ENCODE measurements at places on chromosomes 5 and 9.

DNA sequence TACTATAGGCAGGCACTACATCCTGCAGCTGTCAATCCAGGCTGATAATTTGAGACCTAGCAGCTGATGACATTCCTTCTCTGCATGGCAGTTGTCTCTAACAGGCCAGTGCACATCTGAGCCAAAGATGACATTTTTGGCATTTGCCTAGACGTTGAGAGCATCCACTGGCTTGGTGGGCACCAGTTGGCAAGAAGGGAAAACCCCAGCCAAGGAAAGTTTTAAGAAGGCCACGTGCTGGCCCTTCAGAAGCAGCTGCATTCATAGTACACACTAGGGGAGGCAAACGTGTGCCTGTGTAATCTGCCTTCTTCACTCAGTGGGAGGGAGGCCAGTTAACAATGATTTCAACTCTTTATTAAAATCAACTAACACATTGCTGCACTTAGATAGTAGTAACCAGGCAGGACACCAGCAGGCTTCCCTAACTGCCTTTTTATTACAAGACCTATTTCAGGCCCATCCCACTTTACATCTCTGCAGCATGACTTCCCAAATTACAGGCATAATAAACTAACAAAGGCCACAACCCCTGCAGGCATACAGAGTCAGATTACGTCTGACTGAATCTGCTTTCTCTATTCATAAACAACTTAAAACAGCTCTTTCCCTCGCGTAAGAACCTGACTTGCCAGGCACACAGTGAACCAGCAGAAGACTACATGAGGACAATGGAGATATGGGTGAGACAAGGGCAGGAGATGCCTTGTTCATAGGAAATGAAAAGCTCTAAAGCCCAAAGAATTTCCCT lies 576.3 kb downstream of the PDE4D start:
- no peak for DNase-seq

GRCh38 chr5:110855961-110856360 lies 117.2 kb downstream of the SLC25A46 start:
- no peak for DNase-seq

DNA sequence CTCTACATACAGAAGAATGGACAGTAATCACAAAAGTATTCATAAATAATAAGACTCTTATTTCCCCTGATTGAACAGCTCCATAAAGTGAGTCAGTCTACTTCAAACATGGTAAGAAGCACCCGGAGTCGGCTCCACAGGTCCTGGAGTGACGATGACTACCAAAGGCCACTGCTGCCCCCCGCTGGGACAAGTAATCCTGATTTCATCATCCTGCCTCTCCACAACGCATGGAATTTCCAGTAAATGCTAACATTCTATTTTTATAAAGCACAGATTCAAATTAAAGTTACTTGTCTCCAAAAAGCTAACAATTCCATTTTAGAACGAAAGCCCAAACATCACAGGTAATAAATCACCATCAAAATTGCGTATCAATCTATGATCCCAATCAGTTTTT lies 16.2 kb downstream of the ATPSCKMT start:
- peak; percentile 95 for DNase-seq

DNA sequence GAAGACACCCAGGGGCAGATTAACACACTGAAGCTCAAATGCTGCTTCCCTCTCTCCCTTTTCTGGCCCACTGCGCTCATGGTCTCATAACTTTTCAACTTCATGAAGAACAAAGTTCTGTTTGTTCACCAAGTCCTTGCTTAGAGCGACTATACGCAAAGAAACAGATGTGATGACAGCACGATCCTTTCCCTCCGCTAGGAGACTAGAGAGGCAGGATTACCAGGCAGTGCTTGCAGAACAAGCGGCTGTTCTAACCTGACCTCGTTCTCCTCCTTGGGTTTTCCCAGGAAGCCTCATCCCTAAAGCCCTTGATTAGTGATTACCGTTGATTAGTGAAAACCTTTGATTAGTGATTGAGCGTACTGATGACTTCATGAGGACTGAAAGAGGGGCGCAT lies 649.9 kb downstream of the IRX1 start:
- no peak for DNase-seq

DNA sequence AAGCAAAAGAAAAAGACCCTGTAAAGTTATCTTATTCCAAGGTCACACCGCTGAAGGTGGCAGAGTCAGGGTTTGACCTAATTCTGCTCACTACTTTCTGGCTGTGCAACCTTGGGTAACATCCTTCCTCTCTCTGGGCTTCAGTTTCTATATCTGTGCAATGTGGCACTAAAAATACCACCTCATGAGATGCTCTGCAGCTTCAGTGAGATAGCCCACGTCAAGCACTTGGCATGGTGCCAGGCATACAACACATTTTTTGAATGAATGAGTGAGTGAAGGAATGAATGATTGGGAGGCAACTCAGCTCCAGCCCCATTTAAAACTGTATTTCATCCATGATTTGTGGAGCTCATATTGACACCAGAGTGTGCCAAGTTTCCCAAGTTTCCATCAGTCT lies 62.3 kb downstream of the FOXI1 start:
- no peak for DNase-seq

GRCh38 chr5:40404613-40405012 lies 275.1 kb upstream of the PTGER4 start:
- DNase-seq: no peak

DNA sequence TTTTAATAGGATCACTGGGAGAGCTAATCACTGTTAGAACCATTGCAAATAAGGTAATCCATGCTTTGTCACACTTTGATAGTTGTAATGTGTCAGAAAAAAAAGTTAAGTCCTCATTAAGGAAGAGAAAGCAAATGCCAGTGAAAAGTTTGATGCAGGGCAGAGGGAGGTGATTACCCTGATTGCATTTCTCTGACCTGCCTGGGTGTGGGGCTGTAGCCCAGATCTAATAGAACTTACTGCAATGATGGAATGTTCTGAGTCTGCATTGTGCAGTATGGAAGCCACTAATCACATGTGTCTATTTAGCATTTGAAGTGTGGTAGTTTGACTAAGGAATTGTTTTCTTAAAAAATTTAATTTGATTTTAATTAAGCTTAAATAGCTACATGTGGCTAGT lies 202.7 kb downstream of the ATP10B start:
- no peak for DNase-seq

DNA sequence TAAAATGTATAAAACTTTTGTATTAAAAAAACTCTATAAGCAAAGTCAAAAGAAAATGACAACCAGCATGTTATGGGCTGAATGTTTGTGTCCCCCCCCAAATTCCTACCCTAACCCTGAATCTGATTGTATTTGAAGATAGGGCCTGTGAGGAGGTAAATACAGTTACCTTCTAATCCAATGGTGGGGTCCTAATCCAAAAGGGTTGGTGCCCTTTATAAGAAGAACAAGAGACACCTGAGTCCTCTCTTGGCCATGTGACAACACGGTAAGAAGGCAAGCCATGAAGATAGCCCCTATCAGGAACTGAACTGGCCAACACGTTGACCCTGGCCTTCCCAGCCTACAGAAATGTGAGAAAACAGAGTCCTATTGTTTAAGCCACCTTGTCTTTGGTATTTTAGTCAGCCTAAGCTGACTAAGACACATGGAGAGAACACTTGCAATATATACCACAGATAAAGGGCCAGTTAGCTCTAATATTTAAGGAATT lies 49.7 kb upstream of the AKNA start:
- no peak for DNase-seq

DNA sequence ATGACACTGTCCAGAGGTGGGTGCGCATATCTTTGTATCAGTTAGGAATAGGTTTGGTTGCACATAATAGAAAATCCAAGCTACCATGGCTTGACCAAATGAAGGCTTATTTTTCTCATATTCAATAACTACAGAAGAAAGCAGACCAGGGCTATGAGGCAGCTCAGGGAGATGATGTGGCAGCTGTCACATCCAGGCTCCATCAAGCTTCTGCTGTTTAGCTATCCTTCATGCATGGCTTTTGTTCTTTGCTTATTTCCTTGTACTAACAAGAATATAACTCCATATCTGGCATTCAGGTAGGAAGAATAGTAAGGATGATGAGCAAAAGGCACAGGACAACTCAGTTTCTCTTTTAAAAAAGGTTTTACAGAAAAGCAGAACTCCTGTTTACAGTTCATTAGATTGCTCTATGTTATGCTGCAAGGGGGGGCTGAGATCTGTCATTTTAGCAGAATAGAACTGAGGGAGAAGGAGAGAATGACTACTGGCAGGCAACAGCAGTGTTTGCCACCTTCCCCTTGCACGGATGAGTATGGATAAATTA lies 336.1 kb downstream of the MLLT3 start:
- no peak for DNase-seq

- peak; percentile 77 for DNase-seq
Observed at GRCh38 chr5:169576181-169576598, 7.4 kb upstream of the SPDL1 start.
